ENCODE measurements at places on chromosomes 13 and 19. TPM values are rescaled to one million over a fixed set of nuclear protein-coding genes. Genes with fewer than 3 reads are reported as not detected.

Gene COL4A2
- total RNA-seq = not detected

Gene ACP7
- not detected for total RNA-seq

Gene SSC5D
- total RNA-seq = 0.23 TPM

Gene BCL2L12
- 70.4 TPM for total RNA-seq

Gene TGFBR3L
- total RNA-seq = 1.1 TPM

Gene OR7D2
- 0.95 TPM for total RNA-seq

Gene NDFIP2
- 155 TPM for total RNA-seq

All from T-helper 2 cell treated with Interferon-gamma antibody and Interleukin-4, amounts not matched to agents 100 ng/mL and 5 ng/mL, for 36 hours (primary cell).